Endothelial cell of umbilical vein (primary cell): ENCODE measurements at places on chromosomes 3 and 15. TPM values are rescaled to one million over a fixed set of nuclear protein-coding genes. Genes with fewer than 3 reads are reported as not detected.

Gene LRRC15
- not detected in 2 replicates for total RNA-seq

Gene ZMYND10
- total RNA-seq, result 0.38 and 0.51 TPM in 2 replicates

Gene GOLGA8S
- 0.42 and 0.55 TPM in 2 replicates for total RNA-seq

Gene UBAP1L
- 3.9 and 5.0 TPM in 2 replicates for total RNA-seq

Gene CCDC9B
- 46.0 and 47.3 TPM in 2 replicates for total RNA-seq

Gene CPNE9
- not detected in 2 replicates for total RNA-seq

Gene QTRT2
- 29.5 and 42.8 TPM in 2 replicates for total RNA-seq

Gene GRM7
- not detected in 2 replicates for total RNA-seq

Gene C2CD4B
- 28.4 and 31.7 TPM in 2 replicates for total RNA-seq

Gene GATA2
- 62.2 and 63.9 TPM in 2 replicates for total RNA-seq

Gene SLC27A2
- total RNA-seq, result not detected in 2 replicates

Gene ZCWPW2
- total RNA-seq, result 0.40 TPM in 1 of 2 replicates, not detected in the other

Gene CYP1A1
- 5.8 and 7.6 TPM in 2 replicates for total RNA-seq

Gene CCR9
- not detected in 2 replicates for total RNA-seq

Gene FAM107A
- total RNA-seq, result 8.2 and 10.7 TPM in 2 replicates

Gene C2CD4A
- total RNA-seq, result 0.46 and 1.1 TPM in 2 replicates

Gene CPLX3
- total RNA-seq, result 0.16 TPM in 1 of 2 replicates, not detected in the other

Gene SLC28A2
- total RNA-seq, result not detected in 2 replicates

Gene TIGIT
- total RNA-seq, result not detected in 2 replicates

Gene SKOR1
- total RNA-seq, result 0.09 and 0.15 TPM in 2 replicates

Gene NDUFB5
- 68.3 and 74.9 TPM in 2 replicates for total RNA-seq

Gene CX3CR1
- not detected in 2 replicates for total RNA-seq

Gene ZNF80
- total RNA-seq, result not detected in 2 replicates

Gene CLEC3B
- not detected in 2 replicates for total RNA-seq

Gene ENTPD3
- not detected in 2 replicates for total RNA-seq

Gene SATB1
- total RNA-seq, result 6.2 and 6.7 TPM in 2 replicates

Gene TMEM42
- 10.6 and 13.6 TPM in 2 replicates for total RNA-seq

Gene CD96
- not detected in 2 replicates for total RNA-seq

Gene FAM219B
- total RNA-seq, result 57.0 and 73.0 TPM in 2 replicates

Gene NUP210
- 0.84 and 1.4 TPM in 2 replicates for total RNA-seq

Gene HIGD2B
- not detected in 2 replicates for total RNA-seq

Gene CHRFAM7A
- 7.1 and 9.1 TPM in 2 replicates for total RNA-seq

Gene REC114
- total RNA-seq, result not detected in 2 replicates
